NCI-H187 treated with DMSO at 0.1 percent for 48 hours (cell line): ENCODE measurements at places on chromosomes 11 and 22.
A peak's percentile ranks its signal among the peaks of the same experiment; 100 is the strongest.

- DNase-seq: no peak
Measured at GRCh38 chr22:45169591-45170466, 6.1 kb downstream of the NUP50 start.

- no peak for DNase-seq
Measured at GRCh38 chr22:21025763-21026755, 6.3 kb downstream of the SLC7A4 start.

- no peak for DNase-seq
Measured at GRCh38 chr22:46748908-46749675, 11.0 kb upstream of the CERK start.

GRCh38 chr11:126061707-126062678, 673 bp downstream of the CDON start:
- no peak for DNase-seq

- DNase-seq: no peak
Measured at GRCh38 chr11:19739872-19740271, 27.2 kb downstream of the NAV2 start.

- no peak for DNase-seq
Measured at GRCh38 chr11:105610871-105611571, 1.1 kb downstream of the GRIA4 start.

DNA sequence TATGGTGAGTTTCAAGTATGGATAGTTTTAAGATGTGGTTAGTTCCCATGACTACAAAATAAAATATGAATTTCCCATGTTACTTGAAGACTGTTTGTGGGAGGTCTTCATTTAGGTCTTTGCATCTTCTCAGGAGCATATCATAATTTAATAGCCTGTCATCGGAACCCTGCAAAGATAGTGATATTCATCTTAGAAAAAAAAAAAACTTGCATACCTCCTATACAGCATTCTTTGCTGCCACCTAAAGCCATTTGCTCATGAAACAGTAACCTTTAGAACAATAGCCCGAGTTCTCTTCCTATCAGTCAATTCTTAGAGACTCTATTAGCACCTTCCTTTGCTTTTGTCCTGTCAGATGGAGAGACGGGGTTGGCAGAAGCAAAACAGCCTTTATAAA, 75.3 kb downstream of the ARFGAP2 start:
- DNase-seq: no peak

- DNase-seq: no peak
Measured at GRCh38 chr11:16186680-16187079, 169.7 kb downstream of the SOX6 start.

GRCh38 chr11:96237766-96238266, 105.2 kb downstream of the MAML2 start:
- no peak for DNase-seq

GRCh38 chr11:120153221-120153620, 15.3 kb upstream of the TRIM29 start:
- no peak for DNase-seq

- DNase-seq: no peak
Measured at GRCh38 chr22:37244922-37245722, 1.1 kb upstream of the RAC2 start.

DNA sequence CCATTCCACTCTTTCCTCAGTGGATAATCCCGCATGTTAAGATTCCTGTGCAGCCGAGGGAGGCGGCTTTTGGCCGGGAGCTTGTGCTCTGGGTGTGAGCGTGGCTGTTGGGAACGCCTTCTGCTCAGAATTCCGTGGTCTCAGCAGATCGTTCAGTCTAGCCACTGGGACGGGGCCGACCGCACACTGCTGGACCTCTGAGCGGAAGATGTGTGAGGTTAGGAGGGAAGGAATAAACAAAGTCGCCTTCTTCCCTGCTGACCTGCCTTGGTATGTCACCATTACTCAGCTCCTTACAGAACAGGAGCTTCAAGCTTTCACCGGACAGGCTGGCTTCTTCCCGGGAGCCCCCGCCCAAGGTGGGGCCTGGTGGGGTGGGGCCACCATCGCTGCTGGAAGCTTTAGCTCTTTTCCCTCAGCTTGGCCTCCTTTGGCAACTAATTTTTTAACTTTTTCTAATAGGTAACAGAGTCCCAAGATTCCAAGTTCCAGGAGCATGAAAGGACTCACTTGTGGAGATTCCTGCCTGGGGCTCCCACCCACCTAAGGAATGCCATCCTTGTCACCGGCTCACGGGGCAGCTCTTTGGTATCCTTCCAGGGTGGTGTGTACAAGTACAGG, 22.5 kb upstream of the SEPTIN5 start:
- no peak for DNase-seq

DNA sequence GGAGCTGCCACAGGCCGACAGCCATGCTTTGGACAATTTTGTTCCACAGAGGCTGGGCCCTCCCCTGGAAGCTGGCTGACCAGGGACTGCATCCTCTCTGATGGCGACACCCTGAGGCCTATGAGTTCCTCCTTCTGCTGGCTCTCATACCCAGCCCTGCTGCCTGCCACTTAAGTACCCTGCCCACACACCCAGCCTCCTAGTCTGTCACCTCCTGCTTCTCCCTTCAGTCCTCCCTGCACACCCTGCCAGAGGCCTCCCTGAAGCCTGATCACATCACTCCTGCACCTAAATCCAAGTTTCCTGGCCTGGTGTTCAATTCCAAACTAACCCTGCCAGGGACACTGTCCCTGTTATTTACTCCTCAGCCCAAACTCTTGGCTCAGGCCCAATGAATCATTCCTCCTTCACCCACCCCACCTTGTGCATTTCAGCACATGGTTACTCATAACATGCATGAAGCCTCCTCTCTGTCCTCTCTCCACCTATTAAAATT, 136.7 kb upstream of the NECTIN1 start:
- DNase-seq: no peak

DNA sequence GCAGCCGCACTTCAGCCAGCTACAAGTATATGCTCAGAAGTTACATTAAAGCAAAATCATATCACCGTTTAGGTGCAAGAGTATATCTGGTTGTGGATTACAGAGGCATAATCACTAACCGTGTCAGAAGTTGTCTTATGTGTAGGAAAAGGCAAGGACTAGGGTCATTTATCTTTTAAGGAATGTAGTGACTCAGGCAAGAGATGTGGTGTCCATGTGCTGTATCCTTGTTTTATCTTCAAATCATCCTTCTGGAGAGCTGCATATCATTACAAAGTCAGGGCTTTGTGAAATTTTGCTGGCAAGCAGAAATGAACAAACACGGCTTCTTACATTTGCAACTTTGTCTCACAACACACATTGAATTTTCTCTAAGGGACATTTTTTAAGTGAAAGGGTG, 12.7 kb upstream of the CHORDC1 start:
- no peak for DNase-seq

DNA sequence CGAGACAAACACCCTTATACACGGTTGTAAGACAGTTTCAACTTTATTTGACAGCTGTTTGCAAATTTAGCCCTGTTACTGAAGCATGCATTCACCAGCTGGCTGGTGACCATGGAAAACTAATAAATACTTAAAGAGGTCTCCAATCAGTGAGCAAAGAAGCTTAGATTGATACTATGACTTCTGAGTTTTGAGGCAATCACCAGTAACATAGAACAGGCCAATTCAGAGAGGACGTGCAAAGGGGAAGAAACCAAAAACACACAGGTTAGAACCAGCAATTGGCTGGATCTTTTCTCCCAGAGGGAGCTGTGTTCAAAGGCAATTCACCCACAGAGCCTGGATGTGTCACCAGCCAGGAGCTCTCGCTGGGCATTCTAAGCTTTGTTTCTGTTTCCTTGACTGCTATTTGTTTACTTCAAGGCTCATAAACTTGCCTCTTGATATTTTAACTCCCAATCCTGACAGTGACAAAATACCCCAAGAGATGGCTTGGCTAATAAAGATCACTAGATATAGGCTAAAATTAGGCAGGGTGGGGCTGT, 113.6 kb upstream of the MTMR2 start:
- no peak for DNase-seq

- DNase-seq: no peak
Measured at GRCh38 chr11:34910817-34911216, 5.4 kb downstream of the APIP start.

GRCh38 chr11:2807025-2807681, 78.4 kb downstream of the CDKN1C start:
- no peak for DNase-seq

- DNase-seq: no peak
Measured at GRCh38 chr11:108854346-108854745, 189.5 kb downstream of the DDX10 start.

GRCh38 chr22:46009730-46010129, 32.8 kb upstream of the WNT7B start:
- no peak for DNase-seq

GRCh38 chr22:17096071-17096470, 11.3 kb downstream of the IL17RA start:
- no peak for DNase-seq

- no peak for DNase-seq
Measured at GRCh38 chr11:93196816-93197379, 893 bp downstream of the SLC36A4 start.

DNA sequence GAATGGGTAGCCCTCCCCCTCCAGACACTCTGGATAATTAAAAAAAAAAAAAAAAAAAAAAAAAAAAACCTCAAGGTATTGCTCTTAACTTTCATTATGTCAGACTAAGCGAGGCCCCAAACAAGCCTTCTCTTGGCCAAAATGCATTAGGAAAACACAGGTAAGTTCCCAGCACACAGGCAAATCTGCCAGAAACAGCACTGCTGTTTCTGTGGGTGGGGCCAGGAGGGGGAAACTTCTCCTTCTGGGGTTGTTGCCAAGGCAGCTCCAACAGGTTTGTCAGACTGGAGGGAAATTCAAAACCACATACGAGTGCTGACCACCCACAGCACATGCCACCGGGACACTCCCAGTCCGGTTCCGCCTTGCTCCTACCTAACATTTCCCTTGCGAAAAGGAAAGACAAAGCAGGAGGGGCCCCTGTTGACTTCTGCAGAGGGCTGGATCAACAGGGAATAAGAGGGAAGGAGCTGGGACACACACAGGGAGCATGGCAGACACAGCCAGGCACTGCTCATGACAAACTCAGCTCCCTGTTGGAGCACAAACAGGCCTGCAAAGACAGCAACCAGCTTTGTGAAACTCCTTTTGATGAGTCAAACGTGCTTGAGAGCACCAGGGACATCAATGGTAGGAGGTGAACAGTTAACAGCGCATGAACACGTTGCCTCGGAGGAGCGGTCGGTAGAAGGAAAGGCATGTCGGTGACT, 55.0 kb downstream of the MYH9 start:
- no peak for DNase-seq

- no peak for DNase-seq
Measured at GRCh38 chr11:88357323-88358039, 19.9 kb upstream of the CTSC start.

DNA sequence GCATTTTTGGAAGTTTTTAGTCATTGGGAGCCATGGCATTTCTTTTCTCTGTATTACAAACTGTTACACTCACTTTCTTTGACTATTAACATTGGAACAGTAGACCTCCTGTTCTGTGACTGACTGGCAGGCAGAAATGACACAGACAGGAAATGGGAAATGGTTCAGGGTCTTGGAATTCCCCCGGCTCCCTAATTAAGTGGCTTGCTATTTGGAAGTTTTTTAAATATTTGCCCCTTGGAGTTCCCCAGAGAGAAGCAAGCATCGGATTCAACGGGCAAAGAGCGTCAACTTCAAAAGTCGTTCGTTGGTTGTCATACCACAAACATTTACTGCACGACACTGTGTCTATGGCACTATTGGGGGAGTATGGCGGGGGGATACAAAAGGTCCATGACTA, 1.1 kb upstream of the BIRC2 start:
- DNase-seq: no peak

DNA sequence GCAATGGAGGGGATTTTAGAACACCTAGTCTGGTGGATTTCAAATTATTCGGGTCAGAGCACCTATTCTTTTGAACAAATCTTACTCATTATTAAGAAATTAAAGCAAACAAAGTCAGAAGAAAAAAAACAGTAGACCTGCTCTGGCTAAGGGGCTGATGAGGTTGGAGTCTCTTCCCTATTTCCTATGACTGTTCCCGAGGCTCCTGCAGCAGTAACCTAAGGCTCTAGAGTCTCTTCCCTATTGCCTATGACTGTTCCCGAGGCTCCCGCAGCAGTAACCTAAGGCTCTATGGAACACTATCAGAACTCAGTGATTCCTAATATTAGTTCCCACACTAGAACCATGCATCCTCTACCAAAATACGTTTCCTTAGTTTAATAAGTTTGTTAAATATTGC, 607.9 kb downstream of the NTM start:
- DNase-seq: no peak

DNA sequence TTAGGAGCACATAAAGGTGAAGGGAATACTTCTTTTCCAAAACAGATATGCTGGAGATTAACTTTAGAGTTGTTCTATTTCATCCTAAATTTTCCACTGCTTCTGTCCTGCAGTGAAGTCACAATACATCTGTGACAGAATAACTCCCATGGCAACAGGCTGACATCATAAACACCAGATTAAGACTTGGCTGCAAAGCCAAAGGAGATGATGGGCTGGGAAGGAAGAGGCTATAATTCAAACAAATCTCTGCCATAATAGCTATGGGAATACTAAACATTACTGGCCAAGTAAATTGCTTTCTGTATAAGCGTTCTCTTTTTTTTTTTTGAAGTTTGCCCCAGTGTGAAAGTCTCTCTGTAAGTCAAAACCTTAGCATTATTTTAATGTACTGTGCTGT, 107.7 kb downstream of the CADM1 start:
- DNase-seq: no peak

DNA sequence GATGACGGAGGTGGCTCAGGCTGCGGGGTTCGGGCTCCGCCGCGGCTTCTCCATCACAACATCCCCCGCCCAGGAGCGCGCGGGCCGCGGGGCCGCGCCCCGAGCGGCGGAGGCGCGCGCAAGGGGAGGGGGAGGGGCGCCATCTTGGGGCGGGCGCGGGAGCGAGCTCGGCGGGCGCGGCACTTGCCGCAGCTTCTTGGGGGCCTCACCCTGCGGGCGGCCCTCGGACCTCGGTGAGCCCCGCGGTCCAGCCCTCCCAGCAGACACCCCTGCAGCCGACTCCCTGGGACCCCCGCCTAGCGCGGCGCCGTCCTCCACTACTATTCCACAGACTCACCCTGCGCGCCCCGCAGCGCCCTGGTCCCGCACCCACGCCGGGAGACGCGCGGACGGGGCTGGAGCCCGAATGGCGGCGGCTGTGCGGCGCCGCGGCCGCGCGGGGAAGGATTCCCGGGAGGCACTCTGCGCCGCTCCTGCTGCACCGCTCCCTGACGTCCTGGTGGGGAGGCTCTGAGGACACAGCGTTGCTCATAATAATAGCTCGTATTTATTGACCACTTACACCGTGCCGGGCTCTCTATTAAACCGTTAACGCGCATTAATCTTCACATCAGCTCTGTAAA, at the start of gene APBB1:
Gene APBB1, minus strand, starts transcription at position 86 of the 623 bp plus-strand sequence. CDS start 7,747 bp downstream, outside the sequence.
- DNase-seq: no peak

GRCh38 chr11:120125024-120125423, 12.9 kb downstream of the TRIM29 start:
- DNase-seq: no peak

- peak; percentile 20 for DNase-seq
Measured at GRCh38 chr11:63802637-63803414, 10.4 kb upstream of the SPINDOC start.
